ENCODE measurements at places on chromosomes 12 and 14. TPM values are rescaled to one million over a fixed set of nuclear protein-coding genes. Genes with fewer than 3 reads are reported as not detected.

- no peak for DNase-seq
Measured at GRCh38 chr12:101939856-101940265, 62.5 kb downstream of the DRAM1 start.

DNA sequence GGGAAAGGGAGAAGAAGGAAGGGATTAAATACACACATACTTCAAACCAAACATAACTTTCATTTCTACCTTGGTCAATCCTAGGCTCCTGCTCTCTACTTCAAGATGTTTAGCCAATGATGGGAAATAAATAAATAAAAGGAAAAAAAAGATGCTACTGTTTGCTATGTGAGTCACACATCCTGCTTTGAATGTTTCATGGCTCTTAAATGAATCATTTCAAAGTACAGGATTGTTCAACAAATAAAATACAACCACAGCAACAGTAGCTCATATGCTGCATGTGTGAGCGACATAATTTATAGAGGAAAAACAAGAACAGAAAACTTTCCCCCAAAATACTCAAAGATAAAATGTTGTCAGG is 54.3 kb upstream of the NPFF start:
- DNase-seq = no peak

GRCh38 chr12:47067176-47067575 is 12.2 kb upstream of the PCED1B start:
- no peak for DNase-seq

ALG10B gene
- 11.3 TPM for total RNA-seq

SMCO2 gene
- 0.40 TPM for total RNA-seq

- no peak for DNase-seq
Measured at GRCh38 chr14:36511981-36512584, 7.9 kb downstream of the NKX2-1 start.

TAS2R50 gene
- total RNA-seq = 2.7 TPM

DNA sequence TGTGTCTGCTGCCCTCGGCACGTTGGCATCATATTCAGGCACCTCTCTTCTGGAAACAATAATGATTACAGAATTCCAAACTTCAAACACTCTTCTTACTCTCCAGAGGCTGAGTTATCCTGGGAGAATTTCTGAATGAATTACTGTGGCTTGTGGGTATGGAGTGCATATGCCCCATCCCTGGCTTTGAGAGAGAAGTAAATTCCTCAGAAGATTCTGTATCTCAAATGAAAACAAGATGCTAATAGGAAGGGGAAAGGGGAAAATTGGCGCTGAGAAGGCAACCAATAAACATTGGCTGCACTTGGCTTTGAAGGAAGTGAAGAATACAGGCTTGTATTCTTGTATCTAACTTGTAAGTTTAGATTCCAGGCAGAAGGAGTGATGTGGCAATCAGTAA is 132.0 kb upstream of the NOVA1 start:
- DNase-seq = no peak

DNA sequence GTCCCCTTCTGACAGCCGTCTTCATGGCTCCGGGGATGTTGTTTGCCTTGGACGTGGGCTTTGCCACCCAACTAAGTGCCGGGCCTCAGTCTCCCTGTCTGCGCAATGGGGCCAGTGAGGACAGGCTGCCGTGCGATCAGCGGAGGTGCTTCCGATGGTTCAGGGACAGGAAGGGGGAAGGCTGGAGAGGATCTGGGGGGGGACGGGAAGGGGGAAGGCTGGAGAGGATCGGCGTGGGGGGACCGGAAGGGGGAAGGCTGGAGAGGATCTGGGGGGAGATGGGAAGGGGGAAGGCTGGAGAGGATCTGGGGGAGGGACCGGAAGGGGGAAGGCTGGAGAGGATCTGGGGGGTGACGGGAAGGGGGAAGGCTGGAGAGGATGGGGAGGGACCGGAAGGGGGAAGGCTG is 3.4 kb downstream of the MMP17 start:
- DNase-seq = peak; percentile 78

All from sciatic nerve (tissue), 2 donors.